ENCODE measurements at places on chromosomes 4 and X. TPM values are rescaled to one million over a fixed set of nuclear protein-coding genes. Genes with fewer than 3 reads are reported as not detected.
A peak's percentile ranks its signal among the peaks of the same experiment; 100 is the strongest.

DNA sequence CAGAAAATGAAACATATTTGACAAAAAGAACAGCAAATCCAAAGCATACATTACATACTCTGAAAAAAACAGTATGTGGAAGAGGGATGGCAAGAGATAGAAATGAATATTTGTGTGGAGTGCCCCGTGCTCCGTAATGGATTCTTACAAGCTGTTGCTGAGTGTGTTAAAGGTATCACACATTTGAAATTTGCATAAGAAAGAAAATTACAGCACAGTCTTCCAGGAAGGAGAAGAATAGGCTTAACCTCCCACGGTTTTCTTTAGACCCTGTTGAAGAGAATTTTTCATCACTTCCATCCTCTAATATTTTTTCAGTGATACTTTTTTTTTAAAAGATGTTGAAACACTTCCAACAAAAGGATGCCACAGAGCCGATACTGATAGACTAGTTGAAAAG lies 1489.4 kb downstream of the RAPGEF2 start:
- no peak overlapping the region for H3K4me3 ChIP-seq
- DNase-seq, result peak; percentile 53
- H3K27ac ChIP-seq, result no peak overlapping the region
- no peaks in the 10 kb centered on the region for H3K36me3 ChIP-seq

DNA sequence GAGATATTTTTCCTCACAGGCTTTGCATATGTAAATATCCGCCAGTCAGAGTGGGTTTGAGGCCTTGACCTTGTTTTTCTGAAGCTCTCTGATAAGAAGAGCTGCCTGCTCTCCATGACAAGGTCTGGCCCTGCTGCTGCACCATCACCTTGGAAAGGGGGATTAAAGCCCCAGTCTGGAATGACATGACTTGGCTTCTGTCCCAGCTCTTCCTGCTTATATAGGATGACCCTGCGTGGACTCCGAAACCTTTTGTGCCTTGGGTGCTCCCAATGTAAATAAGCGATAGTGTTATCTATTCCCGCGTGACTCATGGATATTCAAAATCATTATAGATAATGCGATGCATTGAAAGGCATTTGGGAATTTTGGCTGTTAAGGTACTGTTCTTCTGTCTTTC lies 139.3 kb downstream of the BMPR1B start:
- no peaks in the 10 kb centered on the region for H3K36me3 ChIP-seq
- no peaks in the 10 kb centered on the region for H3K27me3 ChIP-seq
- DNase-seq, result peak; percentile 45
- peaks cover 13% of the 10 kb centered on the region for H3K4me1 ChIP-seq

- peak; percentile 69 for DNase-seq
- peaks cover 30% of the 10 kb centered on the region for H3K4me1 ChIP-seq
- H3K27me3 ChIP-seq, result no peaks in the 10 kb centered on the region
- H3K27ac ChIP-seq, result peak overlapping the region; percentile 89
- H3K36me3 ChIP-seq, result peaks cover 6% of the 10 kb centered on the region
Observed at GRCh38 chr4:169009286-169010124, 550 bp downstream of the CBR4 start.

GRCh38 chrX:31123335-31123734 lies 51.5 kb upstream of the FTHL17 start:
- no peak overlapping the region for H3K4me3 ChIP-seq
- no peak overlapping the region for H3K27ac ChIP-seq

- no peaks in the 10 kb centered on the region for H3K27me3 ChIP-seq
- H3K4me1 ChIP-seq, result no peaks in the 10 kb centered on the region
- DNase-seq, result peak; percentile 11
- H3K27ac ChIP-seq, result no peak overlapping the region
- no peaks in the 10 kb centered on the region for H3K36me3 ChIP-seq
- H3K4me3 ChIP-seq, result no peak overlapping the region
Observed at GRCh38 chrX:49762175-49762720, 66.5 kb upstream of the PAGE1 start.

GRCh38 chr4:178185517-178185916 lies 743.3 kb upstream of the AGA start:
- H3K27me3 ChIP-seq, result no peaks in the 10 kb centered on the region
- H3K27ac ChIP-seq, result no peak overlapping the region
- DNase-seq, result no peak
- H3K36me3 ChIP-seq, result no peaks in the 10 kb centered on the region

- no peak for DNase-seq
- peaks cover 18% of the 10 kb centered on the region for H3K4me1 ChIP-seq
- no peak overlapping the region for H3K27ac ChIP-seq
- no peaks in the 10 kb centered on the region for H3K27me3 ChIP-seq
Observed at GRCh38 chr4:76594173-76594572, 159.1 kb downstream of the SHROOM3 start.

GRCh38 chr4:6916587-6917460 lies 7.2 kb downstream of the TBC1D14 start:
- H3K4me3 ChIP-seq, result no peak overlapping the region
- peaks cover 11% of the 10 kb centered on the region for H3K4me1 ChIP-seq
- no peak overlapping the region for H3K27ac ChIP-seq
- DNase-seq, result no peak
- no peaks in the 10 kb centered on the region for H3K36me3 ChIP-seq

GRCh38 chr4:99921174-99921573 lies 25.2 kb downstream of the DNAJB14 start:
- no peak for DNase-seq
- H3K27me3 ChIP-seq, result no peaks in the 10 kb centered on the region
- peaks cover 12% of the 10 kb centered on the region for H3K36me3 ChIP-seq
- H3K4me1 ChIP-seq, result no peaks in the 10 kb centered on the region

- no peaks in the 10 kb centered on the region for H3K36me3 ChIP-seq
- H3K4me3 ChIP-seq, result peak overlapping the region; percentile 86
- no peaks in the 10 kb centered on the region for H3K27me3 ChIP-seq
- peak overlapping the region; percentile 95 for H3K27ac ChIP-seq
- no peaks in the 10 kb centered on the region for H3K4me1 ChIP-seq
Observed at GRCh38 chrX:15675490-15675921, 10.9 kb upstream of the CLTRN start.

GRCh38 chr4:185559915-185560281 lies 24.6 kb upstream of the PDLIM3 start:
- H3K27ac ChIP-seq, result no peak overlapping the region
- H3K4me3 ChIP-seq, result no peak overlapping the region
- no peaks in the 10 kb centered on the region for H3K36me3 ChIP-seq
- H3K27me3 ChIP-seq, result no peaks in the 10 kb centered on the region
- DNase-seq, result no peak
- H3K4me1 ChIP-seq, result no peaks in the 10 kb centered on the region

DNA sequence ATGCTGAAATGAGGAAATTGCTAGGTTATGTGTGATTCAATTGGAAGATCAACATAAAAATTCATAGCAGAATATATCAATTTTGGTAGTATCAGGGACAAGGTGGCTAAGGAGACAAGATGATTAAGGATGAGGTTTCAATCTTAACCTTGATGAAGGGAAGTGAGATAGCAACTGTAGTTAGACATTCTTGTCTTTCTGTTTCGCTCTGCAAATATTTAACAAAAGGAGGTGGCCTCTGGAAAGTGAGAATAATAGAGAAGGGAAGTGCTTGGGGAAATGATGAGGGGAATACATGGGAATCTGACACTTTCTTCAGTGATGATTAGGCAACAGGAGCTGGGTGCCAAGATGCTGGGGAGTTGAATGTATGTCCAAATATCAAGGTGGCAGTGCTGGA lies 337.1 kb upstream of the PUDP start:
- no peak overlapping the region for H3K4me3 ChIP-seq
- H3K36me3 ChIP-seq, result no peaks in the 10 kb centered on the region
- DNase-seq, result no peak

DNA sequence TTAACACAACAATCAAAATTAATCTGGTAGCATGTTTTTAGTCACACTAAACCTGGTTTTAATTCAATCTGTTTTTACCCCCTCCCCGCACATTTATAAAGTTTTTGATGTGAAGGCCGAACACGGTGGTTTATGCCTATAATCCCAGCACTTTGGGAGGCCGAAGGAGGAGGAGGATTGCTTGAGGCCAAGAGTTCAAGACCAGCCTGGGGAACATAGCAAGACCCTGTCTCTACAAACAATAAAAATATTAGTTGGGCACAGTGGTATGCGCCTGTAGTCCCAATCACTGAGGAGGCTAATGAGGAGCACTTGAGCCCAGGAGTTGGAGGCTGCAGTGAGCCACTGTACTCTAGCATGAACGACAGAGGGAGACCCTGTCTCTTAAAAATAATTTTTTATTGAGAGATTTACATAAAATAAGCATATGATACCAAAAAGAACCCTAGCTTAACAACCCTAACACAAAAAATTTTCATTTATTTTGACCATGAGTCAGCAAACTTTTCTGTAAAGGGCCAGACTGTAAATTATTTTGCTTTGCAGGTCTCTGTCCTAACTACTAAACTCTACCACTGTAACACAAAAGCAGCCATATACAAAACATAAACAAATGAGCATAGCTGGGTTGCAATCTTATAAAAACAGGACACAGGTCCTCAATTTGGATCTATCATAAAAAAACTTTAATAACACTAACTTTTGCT lies 21.5 kb downstream of the HNRNPD start:
- peaks cover 45% of the 10 kb centered on the region for H3K36me3 ChIP-seq
- H3K27ac ChIP-seq, result no peak overlapping the region
- no peak for DNase-seq

- H3K36me3 ChIP-seq, result no peaks in the 10 kb centered on the region
- H3K27ac ChIP-seq, result no peak overlapping the region
- no peak overlapping the region for H3K4me3 ChIP-seq
- H3K4me1 ChIP-seq, result no peaks in the 10 kb centered on the region
Observed at GRCh38 chr4:22410645-22411247, 105.1 kb downstream of the ADGRA3 start.

- no peak overlapping the region for H3K4me3 ChIP-seq
- H3K27ac ChIP-seq, result no peak overlapping the region
- H3K27me3 ChIP-seq, result no peaks in the 10 kb centered on the region
- peaks cover 24% of the 10 kb centered on the region for H3K4me1 ChIP-seq
Observed at GRCh38 chr4:13263967-13264525, 220.1 kb downstream of the RAB28 start.

DNA sequence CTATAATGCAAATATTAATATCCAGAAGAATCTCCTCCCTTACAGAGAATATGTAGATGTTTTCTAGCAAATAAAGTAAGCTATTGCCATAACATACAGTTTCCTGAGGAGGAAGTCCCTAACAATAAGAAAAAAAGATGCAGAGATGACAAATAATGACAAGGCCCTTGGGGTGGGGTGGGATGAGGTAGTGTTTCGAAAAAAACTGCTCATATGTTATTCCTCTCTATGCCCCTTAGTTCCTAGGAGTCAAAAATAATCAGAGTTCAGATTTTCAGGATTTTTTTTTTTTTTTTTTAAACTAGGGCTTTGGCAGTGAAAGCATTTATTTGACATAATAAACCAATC lies 99.0 kb downstream of the ZAR1 start:
- peaks cover 5% of the 10 kb centered on the region for H3K4me1 ChIP-seq
- DNase-seq, result no peak
- no peak overlapping the region for H3K4me3 ChIP-seq
- no peaks in the 10 kb centered on the region for H3K27me3 ChIP-seq

- H3K4me1 ChIP-seq, result no peaks in the 10 kb centered on the region
- H3K4me3 ChIP-seq, result no peak overlapping the region
- no peaks in the 10 kb centered on the region for H3K36me3 ChIP-seq
Observed at GRCh38 chr4:169492436-169493163, 119.8 kb downstream of the NEK1 start.

DNA sequence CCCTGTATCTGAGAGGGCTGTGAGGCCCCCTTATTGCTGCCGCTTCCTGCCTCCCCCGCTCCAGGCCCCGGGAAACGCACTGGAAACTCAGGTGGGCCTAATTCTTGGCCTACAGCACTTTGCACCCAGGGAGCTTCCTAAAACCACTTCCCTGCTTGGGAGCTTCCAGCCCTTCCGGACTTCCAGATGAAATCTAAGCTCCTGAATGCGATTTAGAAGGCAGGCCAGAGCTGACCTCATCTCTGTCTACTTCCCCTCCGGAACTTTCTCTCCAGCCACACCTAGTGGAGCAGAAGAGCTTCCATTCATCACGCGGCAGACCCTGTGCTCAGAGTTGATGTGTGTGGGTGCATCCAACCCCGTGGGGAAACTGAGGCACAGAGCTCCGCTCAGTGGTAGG lies 84.2 kb downstream of the SORCS2 start:
- H3K4me1 ChIP-seq, result no peaks in the 10 kb centered on the region
- no peaks in the 10 kb centered on the region for H3K36me3 ChIP-seq
- no peaks in the 10 kb centered on the region for H3K27me3 ChIP-seq

DNA sequence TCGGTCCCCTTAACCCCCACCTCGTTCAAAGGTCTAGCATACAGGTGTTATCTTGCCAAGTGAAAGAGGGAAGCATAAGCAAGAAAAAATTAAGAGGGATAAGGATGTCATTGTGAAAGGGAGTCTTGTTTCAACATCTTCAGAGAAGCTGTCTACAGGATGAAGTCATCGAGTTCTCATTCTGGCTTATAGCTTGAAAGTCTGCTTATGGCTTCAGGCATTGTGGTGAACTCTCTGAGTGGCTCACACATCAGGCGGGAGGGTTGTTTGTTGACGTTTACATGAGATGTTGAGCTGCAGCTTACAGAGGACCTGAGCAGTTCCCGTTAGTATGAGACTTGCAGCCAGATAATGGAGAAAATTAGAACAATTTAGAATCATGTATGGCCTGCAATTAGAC lies 16.6 kb downstream of the MAGEA9B start:
- no peaks in the 10 kb centered on the region for H3K4me1 ChIP-seq
- H3K4me3 ChIP-seq, result no peak overlapping the region
- no peak overlapping the region for H3K27ac ChIP-seq
- no peaks in the 10 kb centered on the region for H3K27me3 ChIP-seq
- no peak for DNase-seq
- no peaks in the 10 kb centered on the region for H3K36me3 ChIP-seq

GRCh38 chr4:174401471-174402130 lies 117.9 kb downstream of the CEP44 start:
- H3K27ac ChIP-seq, result peak overlapping the region; percentile 94
- H3K4me1 ChIP-seq, result peaks cover 41% of the 10 kb centered on the region
- DNase-seq, result no peak
- H3K4me3 ChIP-seq, result peak overlapping the region; percentile 22
- H3K27me3 ChIP-seq, result no peaks in the 10 kb centered on the region
- H3K36me3 ChIP-seq, result no peaks in the 10 kb centered on the region

- no peaks in the 10 kb centered on the region for H3K27me3 ChIP-seq
- DNase-seq, result no peak
- no peak overlapping the region for H3K27ac ChIP-seq
- H3K4me1 ChIP-seq, result peaks cover 3% of the 10 kb centered on the region
Observed at GRCh38 chr4:1255151-1255550, 6.2 kb upstream of the CTBP1 start.

Gene PLAC8
- 1.9 TPM for total RNA-seq

Gene SSX2
- 0.39 TPM for total RNA-seq

Gene IL13RA2
- total RNA-seq, result not detected

Gene TCEAL6
- 0.24 TPM for total RNA-seq

Gene SSX2B
- 0.17 TPM for total RNA-seq

Gene PAGE2
- not detected for total RNA-seq

Gene TEX11
- 0.85 TPM for total RNA-seq

Gene AKAP14
- 2.5 TPM for total RNA-seq

Gene RAB41
- not detected for total RNA-seq

Gene F9
- not detected for total RNA-seq

Gene MID1
- 39.3 TPM for total RNA-seq

Gene HTN1
- not detected for total RNA-seq
